ENCODE measurements at places on chromosomes 5 and 9.

DNA sequence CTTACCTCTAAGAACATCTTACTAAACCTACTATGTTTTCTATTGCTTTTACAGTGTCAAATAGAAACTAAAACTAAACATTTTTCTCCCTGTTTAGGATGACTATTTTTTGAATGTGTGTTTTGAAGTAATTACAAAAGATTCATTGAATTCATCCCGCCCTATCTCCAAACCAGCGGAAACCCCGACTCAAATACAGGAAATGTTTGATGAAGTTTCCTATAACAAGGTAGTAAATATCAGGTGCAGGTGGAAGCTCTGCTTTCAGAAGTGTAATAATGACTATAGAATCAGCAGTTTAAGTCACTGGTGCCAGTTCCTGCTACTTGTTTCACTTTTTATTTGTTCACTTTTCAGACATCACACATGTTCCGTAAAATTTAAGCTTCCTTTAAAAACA is 20.0 kb downstream of the ERAP2 start:
- DNase-seq = no peak

GRCh38 chr5:32147236-32147635 is 26.9 kb downstream of the GOLPH3 start:
- no peak for DNase-seq

GRCh38 chr5:134525683-134526482 is 413 bp downstream of the JADE2 start:
- DNase-seq = peak; percentile 51

GRCh38 chr5:52582313-52582712 is 205.4 kb upstream of the ITGA1 start:
- DNase-seq = no peak

- no peak for DNase-seq
Measured at GRCh38 chr5:11863911-11864310, 40.3 kb downstream of the CTNND2 start.

DNA sequence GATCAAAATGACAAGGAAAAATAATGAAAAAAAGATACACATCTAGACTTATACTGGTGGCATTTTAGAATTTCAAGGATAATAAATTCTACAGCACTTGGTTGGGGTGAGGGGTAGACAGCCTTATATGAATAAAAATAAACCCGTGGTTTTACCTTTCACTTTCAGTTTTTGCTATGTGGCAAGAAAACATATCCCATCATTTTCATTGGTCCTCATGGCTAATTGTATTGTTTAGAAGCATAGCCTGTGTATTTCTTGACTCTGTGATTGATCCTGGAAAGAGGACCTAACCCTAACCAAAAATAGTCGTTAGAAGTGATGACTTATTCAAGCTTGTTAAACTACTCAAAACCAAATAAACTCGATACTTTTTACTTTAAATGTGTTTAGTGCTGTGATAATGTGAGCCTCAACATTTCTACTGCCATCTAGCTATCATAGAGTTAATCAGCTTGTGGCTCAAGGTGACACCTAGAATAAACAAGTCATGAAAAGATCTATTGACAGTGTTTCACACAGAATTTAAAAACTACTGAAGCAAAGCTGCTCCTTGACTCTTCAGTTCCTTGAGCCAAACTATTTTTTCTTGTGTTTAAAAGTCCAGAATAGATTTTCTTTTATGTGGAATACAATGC is 153.3 kb upstream of the IZUMO3 start:
- DNase-seq = no peak

DNA sequence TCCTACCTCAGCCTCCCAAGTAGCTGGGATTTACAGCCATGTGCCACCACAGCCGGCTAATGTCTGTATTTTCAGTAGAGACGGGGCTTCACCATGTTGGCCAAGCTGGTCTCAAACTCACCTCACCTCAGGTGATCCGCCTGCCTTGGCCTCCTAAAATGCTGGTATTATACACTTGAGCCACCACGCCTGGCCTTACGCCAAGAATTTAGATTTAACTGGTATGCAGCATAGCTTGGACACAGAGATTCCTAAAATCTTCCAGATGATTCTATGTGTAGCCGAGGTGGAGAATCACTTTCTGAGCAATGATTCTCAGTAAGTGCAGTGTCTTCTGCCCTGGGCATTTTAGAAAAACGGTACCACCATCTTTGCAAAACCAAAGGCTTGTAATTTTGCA is 74.1 kb downstream of the HABP4 start:
- DNase-seq = no peak

- DNase-seq = no peak
Measured at GRCh38 chr9:123375469-123376132, 19.6 kb downstream of the CRB2 start.

- DNase-seq = no peak
Measured at GRCh38 chr9:125190361-125190801, 778 bp upstream of the PPP6C start.

DNA sequence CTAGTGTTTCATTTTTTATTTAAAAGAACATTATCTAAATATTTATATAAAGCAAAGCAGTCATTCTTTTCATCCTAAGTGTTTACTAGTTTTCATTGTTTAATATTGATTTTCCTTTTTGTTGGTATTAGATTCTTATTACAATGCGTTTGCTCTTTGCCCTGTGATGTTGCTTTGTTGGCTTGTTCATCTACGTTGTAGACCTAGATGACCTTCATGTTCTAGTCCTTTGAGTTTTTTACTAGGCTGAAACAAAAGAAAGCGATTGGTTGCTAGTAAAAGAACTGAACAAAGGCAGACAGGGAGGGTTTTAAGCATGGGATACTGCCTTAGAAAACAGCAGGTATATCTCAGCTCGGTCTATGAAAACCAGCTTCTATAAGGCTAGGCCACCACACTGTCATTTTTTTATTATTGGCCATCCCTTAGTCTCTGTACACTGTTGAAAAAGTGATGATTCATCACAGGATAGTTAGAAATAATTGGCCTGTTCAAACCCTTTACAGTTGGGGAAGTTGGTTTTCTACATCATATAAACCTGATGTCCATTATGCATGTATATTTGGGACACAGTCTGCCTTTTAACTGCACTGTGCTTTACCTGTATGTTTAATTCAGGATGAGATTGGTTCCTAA is 119.0 kb downstream of the ZCCHC7 start:
- no peak for DNase-seq

GRCh38 chr9:71692337-71692736 is 76.0 kb downstream of the CEMIP2 start:
- no peak for DNase-seq

DNA sequence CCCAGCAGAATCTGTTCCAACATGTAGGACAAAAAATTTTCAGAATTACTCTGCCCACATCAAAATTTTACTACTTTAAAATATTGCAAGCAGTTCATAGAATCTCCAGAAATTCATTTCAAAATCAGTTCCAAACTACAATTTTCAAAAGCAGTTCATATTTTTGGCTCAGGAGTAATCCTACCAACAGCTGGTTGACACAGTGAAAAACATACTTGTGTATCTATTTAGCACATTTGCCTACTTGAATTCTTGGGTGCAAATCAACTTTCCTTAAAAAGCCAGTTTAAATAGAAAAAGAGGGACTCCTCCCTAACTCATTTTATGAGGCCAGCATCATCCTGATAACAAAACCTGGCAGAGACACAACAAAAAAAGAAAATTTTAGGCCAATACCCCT is 31.5 kb downstream of the SOX30 start:
- no peak for DNase-seq

DNA sequence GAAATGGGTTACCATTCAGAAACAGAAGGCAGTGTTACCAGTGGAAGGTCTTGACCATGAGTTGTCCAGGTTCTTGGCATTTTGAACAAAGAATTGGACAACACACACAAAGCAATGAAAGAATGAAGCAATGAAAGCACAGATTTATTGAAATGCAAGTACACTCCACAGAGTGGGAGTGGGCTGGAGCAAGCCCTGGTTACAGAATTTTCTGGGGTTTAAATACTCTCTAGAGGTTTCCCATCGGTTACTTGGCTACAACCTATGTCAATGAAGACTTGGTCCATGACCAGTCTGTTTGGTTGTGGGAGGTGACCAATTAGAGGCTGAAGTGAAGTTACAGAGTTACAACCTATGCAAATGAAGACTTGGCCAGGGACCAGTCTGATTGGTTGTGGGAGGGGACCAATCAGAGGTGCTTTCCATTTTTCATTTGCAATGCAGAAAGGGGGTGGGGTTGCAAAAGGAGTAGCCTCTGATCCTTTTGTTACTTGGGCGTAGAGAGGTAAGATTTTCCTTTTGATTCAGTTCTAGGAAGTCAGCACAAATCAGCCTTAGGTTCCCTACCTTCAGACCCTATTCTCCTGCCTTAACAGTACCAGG is 71.7 kb upstream of the SPRY4 start:
- DNase-seq = no peak

DNA sequence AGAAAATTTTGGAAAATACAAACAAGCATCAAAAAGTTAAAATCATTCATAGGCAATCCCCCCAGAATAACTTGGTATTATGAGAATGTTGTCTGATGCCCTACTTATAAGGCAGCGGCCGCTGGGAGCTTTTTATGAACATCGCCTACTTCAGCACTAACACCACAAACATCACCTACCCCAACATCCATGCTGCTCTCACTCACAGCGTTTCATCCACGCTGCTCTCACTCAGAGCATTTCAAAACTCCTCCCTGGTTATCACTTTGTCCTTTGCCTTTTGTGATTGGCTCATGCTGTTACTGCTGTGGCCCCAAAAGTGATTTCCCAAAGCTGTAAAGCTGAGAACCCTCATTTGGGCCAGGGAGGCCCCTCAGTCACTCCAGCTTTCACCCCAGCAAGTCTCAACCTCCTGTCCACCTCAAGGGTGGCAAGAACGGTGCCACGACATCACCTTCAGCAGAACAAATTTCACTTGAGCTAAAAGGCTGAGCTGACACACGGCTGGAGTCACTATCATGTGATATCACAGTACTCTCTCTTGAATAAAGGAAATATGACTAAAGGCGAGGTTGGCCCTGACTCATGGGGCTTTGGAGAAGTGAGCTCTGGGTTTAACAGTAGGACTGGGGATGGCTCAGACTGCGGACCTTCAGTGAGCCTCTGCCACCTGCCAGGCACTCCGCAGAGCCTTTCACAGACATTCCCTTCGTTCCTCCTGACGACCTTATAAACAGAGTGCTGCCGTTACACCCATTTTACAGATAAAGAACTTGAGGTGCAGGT is 25.2 kb downstream of the SHC3 start:
- DNase-seq = peak; percentile 26

DNA sequence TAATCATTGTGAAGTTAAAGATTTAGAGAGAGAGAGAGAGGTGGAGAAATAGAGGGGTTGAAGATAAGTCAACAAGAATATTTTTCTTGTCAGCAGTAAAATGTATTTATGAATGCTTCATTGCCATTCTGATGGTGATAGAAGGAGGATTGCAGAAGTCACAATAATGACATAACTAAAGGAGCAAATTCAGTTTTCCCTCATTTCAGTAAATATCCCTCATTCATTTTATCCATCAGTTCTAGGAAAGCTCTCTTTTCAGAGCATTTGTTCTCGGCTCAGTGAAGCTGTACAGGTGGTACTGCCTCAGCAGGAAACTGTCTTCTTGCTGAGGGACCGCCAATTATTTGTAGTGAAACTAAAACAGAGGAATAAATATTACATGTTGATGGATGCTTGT is 681.4 kb downstream of the CETN3 start:
- no peak for DNase-seq

DNA sequence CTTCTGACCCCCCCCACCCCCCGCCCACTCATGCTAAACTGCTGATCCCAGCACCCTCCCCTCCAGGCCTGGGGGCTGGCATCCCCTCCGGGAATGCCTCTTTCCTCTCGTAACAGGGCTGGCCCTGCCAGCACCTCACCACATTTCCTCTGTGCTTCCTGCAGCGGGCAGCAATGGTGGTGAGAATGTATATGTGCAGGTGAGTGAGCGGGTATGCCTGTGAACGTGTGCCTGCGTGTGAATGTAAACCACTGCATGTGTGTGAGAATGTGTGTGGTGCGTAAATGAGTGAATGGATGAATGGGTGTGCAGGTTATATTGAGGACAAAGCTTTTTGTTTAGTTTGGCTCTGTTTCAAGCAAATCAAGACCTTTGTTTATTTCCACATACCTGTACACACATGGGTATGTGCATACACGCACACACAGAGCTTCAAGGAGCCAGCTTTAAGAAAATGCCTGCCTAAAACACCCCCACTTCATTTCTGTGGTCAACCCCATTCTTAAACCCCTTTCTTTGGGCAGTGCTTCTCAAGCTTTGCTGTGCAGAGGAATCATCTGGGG is 95.7 kb upstream of the SHB start:
- DNase-seq = no peak

- DNase-seq = no peak
Measured at GRCh38 chr5:641331-641765, 29.2 kb downstream of the CEP72 start.

DNA sequence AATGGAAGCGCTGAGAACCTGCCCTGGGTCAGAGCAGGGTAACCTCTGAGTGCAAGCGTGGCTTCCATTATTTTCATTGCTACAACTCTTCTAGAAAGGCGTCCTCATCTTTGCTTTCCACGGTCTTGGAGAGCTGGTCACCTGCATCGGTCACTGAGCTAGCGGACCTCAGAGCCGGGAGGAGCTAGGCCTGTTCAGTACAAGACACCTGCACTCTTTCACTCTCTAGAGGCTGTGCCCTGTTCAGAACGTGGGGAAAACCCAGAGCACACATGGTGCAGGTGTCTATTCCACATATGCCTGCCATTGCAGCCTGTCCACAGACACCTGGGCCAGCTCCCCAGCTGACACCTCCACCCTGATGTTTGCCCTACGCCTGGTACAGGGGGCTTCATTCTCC is 147.8 kb upstream of the IRX2 start:
- no peak for DNase-seq

GRCh38 chr5:54457094-54457862 is 1.8 kb downstream of the HSPB3 start:
- peak; percentile 77 for DNase-seq

DNA sequence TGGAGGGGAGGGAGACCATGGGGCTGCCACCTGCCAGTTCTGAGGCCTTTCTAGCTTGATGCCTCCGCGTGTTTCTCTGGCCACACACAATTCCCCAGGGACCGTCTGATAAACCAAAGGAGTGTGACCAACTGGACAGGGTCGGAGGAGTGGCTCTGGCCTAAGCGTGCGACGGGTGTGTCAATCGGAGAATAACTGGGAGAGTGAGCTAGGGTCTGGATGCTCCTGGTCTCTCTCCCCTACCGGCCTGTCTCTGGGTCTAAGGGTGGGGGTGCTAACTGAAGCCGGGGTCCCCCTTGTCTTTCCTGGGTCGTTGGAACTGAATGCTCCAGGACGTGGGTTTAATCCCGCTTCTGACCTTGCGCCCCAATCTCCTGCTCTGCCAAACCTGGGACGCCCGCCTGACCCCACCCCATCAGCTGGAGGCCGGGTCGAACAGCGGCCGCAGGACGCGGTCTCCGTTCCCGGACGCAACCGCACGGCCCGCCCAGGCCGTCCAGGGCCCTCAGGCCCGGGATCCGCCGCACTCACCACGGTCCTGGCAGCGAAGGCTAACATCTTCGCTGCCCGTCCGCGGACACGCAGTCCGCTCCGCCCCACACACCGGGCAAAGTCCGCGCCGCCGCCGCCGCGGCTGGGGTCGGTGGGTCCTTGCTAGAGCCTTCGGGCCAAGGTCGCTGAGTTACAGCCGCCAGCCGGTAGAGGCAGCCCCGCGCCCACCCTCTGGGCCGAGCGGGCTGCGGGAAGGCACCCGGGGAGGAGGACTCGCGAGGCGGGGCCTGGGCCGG is 447 bp downstream of the CRAT start:
- no peak for DNase-seq

- DNase-seq = no peak
Measured at GRCh38 chr5:4042311-4042710, 446.7 kb downstream of the IRX1 start.
